ENCODE measurements at places on chromosomes 1 and 21.

DNA sequence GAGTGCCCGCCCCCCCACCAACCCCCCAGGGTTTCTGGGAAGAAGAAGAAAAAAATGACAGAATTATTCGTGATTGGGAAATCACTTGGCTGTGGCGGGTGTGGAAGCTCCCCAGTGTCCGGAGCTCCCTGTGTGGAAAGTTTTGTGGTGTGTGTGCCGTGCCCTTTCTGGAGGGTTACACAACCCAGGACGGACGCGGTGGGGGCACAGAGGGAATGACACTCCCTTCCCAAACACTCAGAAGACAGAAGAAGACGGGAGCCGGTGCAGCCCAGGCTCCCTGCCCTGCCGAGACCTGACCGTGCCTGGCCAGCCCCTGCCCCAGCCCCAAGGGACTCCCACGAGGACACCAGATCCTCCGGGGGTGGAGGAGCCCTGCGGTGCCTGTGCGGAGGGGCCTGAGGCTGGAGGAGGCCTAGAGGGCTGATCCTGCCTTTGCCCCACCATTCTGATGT is 33.0 kb upstream of the ADARB1 start:
- no peak for DNase-seq

DNA sequence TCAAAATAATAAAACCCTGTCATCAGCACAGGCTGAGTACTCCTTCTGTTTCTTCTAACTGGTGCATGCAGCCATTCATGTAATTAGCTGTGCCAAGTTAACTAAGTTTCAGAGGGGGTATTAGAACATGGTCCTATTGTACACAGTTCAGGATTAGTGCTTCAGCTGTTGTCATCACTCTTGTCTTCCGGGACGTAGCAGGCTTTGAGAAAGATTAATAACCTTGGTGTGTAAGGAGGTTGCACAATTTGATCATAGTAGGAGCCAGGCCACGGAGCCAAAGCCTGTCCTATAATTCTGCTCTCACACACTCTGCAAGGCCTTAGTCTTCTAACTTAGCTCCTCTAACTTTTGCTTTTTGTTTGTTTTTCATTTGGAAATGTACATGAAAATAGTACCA is 44.7 kb downstream of the PTGFRN start:
- DNase-seq: no peak

DNA sequence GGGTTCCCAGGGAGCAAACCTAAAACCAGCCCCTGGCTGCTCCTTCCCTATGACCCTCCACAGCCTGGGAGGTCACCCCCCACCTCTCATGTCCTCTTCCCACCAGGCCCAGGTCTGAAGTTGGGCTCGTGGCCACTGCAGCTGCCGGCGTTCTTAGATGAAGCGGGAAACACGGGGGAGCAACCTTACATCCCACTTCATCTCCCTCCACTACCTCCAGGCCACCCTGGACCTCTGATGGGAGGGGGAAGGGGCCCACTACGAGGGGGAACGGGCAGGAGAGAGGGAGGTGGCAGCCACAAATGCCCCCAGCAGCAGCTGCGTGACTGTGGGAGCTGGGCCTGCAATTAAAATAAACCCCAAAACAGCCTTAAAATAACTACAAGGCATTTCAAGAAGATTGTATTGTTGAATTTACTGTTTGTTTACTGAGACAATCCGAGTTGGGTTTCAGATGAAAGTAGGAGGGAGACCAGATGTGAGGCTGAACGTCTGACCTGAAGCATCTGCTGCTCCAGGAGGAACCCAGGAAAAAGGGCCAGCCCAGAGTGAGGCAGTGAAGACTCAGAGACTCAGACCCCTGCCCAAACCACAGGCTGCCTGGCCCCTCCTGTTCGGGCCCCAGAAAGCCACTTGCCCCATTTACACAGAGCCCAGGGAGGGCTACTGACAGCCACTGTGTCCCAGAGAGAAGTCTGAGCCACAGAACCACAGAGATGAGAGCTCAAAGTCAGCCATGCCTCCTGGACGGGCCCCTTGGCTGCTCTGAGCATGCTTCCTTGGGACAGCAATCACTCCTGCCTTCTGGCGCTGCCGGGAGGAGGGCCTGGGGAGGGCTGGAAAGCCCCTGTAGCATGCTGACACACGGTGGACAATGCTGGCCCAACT is 59.8 kb downstream of the GLIS1 start:
- DNase-seq: no peak

GRCh38 chr21:29145354-29145782 is 14.9 kb downstream of the MAP3K7CL start:
- DNase-seq: no peak

DNA sequence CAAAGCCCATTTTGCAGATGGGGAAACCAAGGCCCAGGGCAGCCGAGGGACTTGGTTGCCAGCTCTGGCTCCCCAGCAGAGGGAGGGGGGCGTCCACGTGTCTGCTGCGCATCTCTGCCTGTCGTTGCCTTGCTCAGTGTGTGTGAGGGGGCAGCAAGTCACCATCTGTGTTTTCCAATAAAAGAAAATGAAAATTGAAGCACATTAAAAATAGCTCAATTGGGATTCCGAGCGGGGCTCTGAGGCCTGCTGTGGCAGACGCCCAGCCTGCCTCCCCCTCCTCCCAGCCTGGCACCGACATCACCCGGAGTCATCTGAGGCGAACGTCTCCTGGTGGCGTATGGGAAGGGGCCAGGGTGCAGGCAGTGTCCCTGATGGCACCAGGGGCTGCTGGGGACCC is 51.2 kb downstream of the EPHB2 start:
- DNase-seq: no peak

- DNase-seq: no peak
Measured at GRCh38 chr1:107964336-107965109, 457 bp downstream of the VAV3 start.

DNA sequence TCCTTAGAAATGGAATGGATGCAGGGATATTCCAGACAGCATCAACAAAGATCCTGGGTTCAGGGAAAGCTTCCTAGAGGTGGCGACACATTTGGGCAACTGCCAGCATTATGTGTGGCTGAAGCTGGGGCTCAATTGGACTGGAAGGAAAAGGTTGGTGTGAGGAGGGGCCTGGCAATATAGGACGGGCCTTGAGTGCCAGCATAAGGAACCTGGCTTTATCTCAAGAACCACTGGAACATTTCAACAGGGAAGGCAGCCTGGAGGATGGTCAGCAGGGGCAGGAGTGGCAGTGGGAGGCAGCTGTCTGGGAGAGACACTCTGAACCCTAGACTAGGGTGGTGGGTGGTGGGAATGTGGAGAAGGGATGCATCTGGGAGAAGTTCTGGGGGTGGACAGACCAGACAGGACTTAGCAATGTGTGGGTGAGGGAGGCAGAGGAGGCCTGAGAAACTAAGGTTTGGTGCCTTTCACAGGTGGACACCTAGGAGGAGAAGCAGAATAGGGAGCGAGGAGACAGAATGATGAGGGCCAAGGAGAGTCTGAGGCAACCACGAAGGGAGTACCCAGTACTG is 3.5 kb downstream of the SH3BGRL3 start:
- DNase-seq: no peak

GRCh38 chr1:168031627-168032026 is 94.8 kb upstream of the MPC2 start:
- DNase-seq: no peak

DNA sequence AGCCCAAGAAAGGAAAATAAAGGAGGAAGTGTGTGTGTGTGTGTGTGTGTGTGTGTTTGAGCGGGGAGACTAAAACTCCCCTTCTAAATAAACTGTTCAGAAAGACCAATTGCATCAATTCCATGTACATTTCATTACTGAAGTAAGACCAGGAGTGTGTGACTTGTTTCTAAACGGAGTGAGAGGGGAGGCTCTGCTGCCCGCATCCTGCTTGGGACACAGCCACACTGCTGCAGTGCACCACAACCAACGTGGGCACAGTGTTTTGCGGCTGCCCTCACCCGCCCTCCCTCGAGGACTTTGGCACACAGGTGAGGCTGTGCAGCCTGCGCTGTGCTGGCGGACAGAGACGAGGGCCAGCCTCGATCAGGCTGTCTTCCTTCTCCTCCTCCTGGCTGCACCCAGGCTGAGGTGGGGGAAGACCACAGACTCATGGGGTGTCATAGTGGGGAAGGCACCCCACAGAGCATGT is 31.0 kb upstream of the H6PD start:
- DNase-seq: no peak

DNA sequence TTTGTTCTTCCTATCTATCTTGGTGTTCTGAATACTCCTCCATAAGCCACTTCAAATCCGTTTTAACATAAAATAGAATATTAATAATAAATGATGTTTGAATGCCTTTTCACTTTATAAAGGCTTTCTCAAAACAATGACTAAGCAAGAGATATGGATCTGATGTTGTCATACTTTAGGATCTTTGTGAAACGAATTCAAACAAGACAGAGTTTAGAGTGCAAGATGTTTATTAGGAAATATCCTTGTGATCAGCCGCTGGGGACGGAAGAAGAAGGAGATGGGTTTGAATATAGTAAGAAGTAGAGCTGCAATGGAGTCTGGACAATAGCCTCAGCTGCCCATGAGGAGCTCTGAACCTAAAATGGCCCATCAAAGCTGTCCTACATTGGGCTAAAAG is 351.8 kb downstream of the NEGR1 start:
- DNase-seq: no peak

- DNase-seq: no peak
Measured at GRCh38 chr21:43906585-43907370, 41.8 kb downstream of the AGPAT3 start.

DNA sequence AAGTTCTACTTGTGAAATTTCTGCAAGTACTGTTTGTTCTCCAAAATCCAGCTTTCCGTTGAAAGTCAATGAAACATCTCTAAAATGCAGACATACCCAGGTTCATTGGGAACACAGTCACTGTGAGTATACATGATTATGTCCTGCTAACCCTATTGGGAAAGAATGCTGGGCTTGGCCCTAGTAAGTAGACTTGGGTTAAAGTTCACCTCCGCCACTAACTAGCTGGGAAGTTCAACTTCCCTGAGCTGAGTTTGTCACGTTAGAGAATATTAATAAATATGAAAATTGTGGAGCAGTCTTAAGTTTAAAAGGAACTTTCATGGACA is 10.5 kb upstream of the PGD start:
- DNase-seq: no peak

GRCh38 chr1:156489935-156490293 is 10.7 kb downstream of the MEF2D start:
- no peak for DNase-seq

- DNase-seq: no peak
Measured at GRCh38 chr1:217561446-217561845, 69.4 kb downstream of the GPATCH2 start.

DNA sequence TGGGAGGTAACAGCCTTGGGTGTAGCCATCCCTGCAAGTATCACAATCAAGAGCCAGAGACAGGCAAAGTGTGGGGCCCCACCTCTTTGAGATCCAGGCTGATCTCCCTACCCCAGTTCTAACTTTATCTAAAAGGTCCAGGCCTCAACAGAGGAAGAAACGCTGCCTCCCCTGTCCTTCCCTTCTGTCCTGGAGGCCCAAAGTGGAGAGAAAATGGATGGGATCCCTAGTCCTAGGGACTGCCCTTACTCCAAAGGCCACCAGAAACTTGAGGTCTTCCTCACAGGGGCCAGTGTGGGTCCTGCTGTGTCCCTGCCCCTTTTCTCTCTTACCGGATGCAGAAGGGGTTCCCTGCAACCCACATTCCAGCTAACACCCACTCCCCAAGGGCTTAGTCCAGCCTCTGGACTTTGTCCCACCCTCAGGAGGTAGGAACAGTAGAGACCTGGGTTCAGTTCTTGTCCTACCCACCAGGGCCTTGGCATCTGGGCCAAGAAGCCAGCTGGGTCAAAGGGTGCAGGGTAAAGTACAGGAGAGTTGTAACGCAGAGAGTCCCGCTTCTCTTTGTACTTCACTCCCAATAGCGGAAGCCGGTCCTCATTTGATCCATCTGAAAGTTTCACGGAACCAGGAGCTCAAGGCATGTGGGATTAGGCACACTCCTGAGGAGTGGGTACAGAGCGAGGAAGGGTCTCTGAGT is 1.9 kb downstream of the HDGF start:
- DNase-seq: no peak

DNA sequence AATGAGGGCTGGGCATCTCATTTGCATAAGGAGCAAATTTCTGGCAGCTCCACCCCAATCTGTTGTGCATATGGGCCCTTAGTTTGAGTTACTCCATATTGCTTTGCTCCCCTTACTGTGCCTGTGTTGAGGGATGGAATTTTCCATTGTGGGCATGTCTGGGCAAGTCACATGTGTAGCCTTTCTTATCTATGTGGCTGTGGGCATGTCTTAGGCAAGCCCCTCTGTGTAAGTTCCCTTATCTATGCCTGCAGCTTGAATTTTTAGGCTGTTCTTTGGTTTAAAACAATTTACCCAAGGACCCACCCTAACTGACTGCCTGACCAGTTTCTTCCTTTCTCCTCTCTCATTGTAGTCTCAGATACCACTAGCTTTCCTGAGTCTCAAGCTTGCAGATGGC is 405.7 kb upstream of the NCAM2 start:
- DNase-seq: no peak

DNA sequence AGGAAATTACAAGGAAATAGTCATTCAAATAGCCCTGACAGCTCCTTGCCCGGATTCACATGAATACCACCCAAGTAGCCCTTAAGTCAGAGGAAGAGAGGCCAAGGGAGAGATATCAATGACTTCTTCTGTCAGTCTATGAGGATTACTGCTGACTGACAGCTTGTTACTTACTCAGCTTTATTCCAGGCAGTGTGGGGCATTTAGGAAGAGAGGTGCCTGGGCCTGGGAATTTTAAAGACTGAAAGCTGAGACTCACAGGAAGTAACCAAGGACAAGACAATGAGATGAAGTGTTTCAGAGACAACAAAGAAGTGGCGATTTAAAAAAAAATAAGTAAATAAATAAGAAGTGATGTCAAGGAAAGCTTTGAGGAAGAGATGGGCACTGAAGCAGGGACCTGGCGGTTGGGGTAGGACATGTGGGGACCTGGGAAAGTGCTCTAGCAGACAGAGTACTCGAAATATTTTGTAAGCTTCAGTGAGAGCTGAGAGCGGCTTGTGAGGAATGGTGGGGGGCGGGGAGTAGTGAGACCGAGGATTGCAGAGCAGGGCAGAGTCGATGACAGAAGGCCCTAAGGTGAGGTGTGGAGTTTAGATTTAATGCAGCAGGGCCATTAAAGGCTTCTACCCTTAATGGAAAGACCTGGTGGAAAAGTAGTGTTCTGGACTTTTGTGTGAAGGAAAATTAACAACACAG is 58.9 kb downstream of the ST3GAL3 start:
- DNase-seq: no peak

DNA sequence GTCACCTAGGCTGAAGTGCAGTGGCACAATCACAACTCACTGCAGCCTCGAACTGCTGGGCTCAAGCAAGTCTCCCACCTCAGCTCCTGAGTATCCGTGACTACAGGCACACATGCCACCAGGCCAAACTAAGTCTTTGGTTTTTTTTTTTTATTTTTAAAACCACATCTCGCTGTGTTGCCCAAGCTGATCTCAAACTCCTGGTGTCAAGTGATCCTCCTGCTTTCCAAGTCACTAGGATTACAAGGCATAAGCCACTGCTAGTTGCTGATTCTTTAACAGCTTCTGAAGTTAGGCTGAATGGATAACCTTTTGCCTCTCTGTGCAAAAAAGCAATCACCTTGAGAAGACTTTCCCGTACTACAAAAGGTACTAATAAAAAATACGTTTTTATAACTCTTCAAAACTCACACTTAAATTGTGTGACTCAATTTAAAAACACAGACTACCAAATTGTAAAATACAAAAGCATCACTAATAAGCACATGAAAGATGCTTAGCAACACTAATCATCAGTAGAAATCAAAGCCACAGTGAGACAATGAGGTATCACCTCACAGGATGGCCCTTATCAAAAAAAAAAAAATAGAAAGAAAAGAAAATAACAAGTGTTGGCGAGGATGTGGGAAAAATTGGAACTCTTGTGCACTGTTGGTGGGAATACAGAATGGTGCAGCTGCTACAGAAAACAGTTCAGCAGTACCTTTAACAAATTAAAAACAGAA is 40.3 kb downstream of the PTPN14 start:
- no peak for DNase-seq

GRCh38 chr21:17779496-17779895 is 39.7 kb downstream of the C21orf91 start:
- DNase-seq: no peak

Data from stimulated activated CD8-positive, alpha-beta memory T cell treated with anti-CD3 and anti-CD28 coated beads, Interleukin-15, amount 100 ng/mL, for 4 hours (primary cell).